ENCODE measurements at places on chromosomes 1 and 21.

DNA sequence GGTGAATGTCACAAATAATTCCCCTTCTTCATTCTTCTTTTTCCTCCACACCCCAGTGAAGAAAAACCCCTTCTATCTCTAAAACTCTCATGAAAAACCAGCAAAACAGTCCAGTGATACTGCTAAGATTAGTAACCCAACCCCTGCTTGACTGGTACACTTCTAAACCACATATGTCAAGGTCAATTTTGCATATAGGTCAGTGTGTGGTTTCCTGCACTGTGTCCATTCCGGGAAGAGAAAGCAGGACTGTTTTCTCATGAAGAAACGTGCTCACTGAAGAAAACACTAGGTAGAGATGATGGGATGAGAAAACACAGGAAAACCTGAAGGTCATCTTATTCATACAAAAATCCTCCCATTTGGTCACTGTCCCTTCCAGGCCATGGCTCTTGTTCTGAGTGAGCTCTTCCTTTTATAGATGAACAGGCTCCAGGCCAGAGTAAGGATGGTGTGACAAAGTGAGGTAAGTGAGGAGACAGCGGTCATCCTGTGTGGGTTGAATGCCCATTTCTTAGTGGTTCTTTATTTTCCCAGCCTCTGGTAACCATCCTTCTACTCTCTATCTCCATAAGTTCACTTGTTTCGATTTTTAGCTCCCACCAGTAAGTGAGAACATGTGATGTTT is 122.7 kb downstream of the FASLG start:
- DNase-seq = no peak

- DNase-seq = no peak
These were observed at the start of gene ASTN1 for GRCh38 chr1:177164380-177165068. TSS of gene ASTN1 (minus strand) at chr1:177164712. CDS start at chr1:177164676, 36 bp downstream.

DNA sequence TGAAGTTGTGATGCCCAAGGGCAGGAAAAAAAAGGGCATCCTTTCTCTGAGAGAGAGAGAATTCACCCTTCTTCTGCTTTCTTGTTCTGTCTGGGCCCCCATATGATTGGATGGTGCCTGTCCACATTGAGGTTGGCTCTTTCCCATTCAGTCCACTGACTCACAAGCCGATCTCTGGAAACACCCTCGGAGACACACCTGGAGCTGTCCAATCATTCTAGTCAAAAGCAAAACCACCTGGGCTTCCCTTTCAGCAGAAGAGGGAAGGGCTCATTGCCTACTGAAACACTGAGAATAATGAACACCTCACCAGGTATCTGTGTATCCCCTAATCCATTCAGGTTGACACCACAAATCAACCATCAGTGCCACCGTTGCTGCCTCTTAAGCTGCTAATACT is 103.7 kb upstream of the GNG12 start:
- no peak for DNase-seq

GRCh38 chr1:152707860-152708259 is at the start of gene LCE4A:
TSS of gene LCE4A (plus strand) at chr1:152708160. CDS start at chr1:152709076, 916 bp downstream.
- no peak for DNase-seq

DNA sequence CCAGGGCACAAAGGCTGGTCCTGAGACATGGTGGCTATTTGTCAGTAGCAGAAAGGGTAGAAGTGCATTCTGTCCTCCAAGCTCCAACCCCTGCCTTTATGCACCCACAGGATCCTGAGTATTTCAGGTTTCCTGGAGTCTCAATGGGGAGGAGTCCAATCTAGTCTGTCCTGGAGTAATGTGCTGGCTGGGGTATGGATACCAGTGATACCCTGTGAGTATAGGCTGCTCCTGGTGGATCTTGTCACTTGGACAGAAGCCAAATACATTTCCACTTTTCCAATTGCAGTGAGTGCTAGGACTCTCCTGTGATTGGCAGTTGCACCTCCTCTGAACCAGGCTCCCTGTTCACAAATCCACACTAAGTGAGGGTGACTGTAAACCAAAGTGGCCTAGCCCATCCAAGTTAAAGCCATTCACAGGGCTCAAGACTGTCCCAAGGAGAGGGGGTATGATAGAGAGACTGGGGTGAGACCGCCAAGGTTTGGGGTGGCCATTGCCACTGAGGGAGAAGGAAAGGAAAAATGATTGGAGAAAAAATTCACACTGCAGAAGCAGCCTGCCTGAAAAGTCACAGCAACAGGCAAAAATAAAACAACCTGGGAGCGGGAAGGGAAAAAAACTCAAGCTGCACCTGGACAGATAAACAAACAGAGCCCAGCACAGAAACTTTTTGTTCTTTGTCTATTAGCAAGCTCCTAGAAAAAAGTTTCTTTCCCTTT is 163.4 kb upstream of the ETV3 start:
- DNase-seq = no peak

- DNase-seq = no peak
These were observed 57.5 kb upstream of the IFFO2 start for GRCh38 chr1:19013826-19014548.

DNA sequence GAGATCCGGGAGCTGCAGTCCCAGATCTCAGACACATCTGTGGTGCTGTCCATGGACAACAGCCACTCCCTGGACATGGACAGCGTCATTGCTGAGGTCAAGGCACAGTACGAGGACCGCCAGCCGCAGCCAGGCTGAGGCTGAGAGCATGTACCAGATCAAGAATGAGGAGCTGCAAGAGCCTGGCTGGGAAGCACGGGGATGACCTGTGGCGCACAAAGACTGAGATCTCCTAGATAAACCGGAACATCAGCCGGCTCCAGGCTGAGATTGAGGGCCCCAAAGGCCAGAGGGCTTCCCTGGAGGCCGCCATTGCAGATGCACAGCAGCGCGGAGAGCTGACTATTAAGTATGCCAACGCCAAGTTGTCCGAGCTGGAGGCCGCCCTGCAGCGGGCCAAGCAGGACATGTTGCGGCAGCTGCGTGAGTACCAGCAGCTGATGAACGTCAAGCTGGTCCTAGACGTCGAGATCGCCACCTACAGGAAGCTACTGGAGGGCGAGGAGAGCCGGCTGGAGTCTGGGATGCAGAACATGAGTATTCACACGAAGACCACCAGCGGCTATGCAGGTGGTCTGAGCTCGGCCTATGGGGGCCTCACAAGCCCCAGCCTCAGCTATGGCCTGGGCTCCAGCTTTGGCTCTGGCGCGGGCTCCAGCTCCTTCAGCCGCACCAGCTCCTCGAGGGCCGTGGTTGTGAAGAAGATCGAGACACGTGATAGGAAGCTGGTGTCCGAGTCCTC is 25.5 kb downstream of the ETV3L start:
- no peak for DNase-seq

- no peak for DNase-seq
These were observed 39.4 kb downstream of the LTN1 start for GRCh38 chr21:28953247-28953646.

DNA sequence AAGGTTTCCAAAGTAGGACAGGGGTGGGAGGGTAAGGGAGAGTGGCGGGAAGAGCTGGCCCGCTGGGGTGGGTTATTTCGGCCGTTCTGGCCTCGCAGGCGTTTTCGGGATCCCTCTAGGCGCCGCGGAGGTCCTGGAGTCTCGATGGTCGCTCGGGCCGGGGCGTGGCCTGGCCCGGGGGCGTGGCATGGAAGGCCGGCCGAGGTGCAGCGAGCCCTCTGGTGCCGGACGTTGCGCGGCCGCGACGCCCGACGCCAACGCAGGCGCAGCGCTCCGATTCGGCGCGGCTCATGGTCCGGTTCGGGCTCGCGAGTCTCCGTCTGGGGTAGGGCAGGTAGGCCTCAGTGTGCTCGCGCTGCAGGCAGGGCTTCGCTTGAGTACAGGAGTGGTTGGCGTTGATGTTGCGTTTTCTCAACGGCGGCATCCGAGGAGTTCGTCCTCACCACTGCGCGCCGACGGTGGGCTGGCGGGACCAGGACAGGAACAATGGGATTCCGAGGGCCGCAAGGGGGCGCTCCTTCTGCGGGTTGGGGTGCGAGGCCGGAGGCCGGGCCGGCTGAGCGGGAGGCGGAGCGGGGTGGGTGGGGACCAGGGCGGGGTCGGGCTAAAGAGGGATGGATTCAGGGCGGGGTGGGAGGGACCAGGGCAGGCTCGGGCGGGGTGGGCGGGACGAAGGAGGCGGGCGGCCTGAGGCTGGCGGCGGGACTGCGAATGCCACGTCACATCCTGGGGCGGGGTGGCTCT is at the start of gene PGBD2:
TSS of gene PGBD2 (plus strand) at position 227 of the 744 bp plus-strand sequence. CDS start 7,628 bp downstream, outside the sequence.
- DNase-seq = peak; percentile 76

DNA sequence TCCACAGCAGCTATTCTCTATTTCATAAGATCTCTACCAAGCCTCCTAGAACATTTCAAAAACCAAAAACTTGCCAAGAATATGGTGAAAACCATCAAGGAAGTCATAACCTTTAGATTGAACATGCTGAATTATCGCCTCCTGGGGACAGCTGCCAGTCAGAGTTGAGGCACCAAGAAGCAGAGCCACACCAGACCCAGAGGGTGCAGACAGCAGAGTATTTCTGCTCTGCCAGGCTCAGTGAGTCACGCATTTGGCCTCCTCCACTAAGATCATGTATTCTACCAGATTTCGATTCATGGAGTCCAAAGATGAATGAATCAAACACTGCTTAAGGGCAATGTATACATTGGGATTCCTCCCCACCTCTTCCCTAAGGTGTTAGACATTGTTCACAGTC is 2.1 kb downstream of the F3 start:
- no peak for DNase-seq

DNA sequence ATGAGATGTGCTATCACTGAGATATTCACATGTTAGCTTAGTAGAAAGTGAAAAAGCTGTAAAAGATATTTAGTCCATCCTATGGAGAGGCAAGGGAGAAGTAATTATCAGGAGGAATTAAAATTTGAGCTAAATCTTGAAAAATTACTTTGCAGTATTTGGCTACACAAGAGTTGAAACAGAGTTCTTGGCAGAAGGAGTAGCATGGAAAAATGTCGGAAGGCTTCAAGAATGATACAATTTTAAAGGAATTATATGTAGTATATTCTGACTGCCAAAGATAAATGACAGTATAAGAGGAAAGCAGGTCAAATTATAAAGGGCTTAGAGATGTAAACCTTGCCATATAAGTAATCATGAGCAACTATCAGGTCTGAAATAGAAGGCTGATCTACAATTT is 518.9 kb downstream of the BRINP3 start:
- no peak for DNase-seq

GRCh38 chr1:50977575-50978143 is 7.6 kb downstream of the CDKN2C start:
- DNase-seq = no peak

DNA sequence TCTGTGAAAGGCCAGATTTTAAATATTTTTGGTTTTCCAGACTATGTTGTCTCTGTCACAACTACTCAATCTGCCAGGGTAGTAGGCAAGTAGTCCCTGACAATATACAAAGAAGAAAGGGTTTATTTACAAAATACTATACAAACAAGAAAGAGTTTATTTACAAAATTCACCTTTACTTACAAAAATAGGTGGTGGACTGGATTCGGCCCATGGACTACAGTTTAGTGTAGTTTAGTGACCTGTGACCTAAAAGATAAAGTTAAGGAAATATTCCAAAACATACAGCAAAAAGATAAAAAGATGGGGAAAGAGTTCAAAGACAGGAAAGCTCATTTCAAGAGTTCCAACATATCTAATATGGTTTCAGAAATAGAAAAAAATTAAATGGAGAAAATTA is 52.9 kb upstream of the MAP10 start:
- no peak for DNase-seq

DNA sequence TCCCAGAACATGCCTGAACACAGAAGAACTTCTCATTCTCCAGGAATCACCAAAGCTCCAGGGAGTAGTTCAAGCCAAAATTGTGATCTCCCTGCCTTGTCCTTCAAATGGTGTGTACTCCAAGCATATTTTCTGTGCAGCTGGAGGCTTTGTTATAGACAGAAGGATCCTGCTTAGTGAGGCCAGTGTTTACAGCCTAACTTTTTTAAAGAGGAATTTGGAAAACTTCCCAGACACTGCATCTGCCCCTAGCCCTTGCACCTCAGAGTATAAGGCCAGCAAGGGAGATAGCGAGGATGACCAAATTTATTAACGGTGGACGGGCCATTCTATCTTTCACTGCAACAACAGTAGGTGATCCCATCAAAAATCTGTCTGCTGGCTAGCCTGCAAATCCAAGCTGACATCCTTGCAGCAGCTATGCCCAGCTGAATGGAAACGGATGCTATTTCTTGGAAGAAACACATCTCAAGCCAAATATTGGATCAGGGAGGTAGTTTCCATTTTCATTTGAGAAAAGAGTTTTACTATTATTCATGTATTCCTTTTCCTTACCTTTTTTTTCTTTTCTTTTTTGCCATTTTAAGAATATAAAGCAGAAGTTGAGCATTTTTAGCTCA is 249.8 kb downstream of the USH2A start:
- no peak for DNase-seq

- no peak for DNase-seq
These were observed at the start of gene CBR3 for GRCh38 chr21:36134803-36135390. TSS of gene CBR3 (plus strand) at chr21:36135079. CDS start at chr21:36135193, 114 bp downstream.

DNA sequence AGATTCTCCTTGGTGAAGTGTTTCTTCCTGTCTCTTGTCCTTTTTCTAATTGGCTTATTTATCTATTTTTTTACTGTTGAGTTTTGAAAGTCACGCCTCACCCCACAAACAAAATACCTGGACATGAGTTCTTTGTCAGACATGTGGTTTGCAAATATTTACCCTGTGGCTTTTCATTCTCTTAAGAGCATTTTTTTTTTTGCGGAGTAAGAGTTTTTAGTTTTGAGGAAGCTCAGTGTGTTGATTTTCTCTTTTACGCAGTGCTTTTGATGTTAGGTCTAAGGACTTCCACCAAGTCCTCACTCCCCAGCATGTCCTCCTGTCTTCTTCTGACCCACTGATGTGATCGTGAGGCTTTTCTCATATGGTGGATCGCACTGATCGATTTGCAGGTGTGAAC is 7.6 kb downstream of the DFFB start:
- no peak for DNase-seq

GRCh38 chr1:54959241-54959640 is 21.2 kb upstream of the TMEM61 start:
- DNase-seq = no peak

GRCh38 chr1:62025892-62026291 is 168.8 kb upstream of the L1TD1 start:
- DNase-seq = no peak

- DNase-seq = no peak
These were observed 33.1 kb upstream of the TMEM51 start for GRCh38 chr1:15120251-15120945.

GRCh38 chr1:248688527-248689298 is 13.9 kb downstream of the OR14I1 start:
- no peak for DNase-seq

- no peak for DNase-seq
These were observed 29.6 kb downstream of the RGS5 start for GRCh38 chr1:163173121-163173520.

DNA sequence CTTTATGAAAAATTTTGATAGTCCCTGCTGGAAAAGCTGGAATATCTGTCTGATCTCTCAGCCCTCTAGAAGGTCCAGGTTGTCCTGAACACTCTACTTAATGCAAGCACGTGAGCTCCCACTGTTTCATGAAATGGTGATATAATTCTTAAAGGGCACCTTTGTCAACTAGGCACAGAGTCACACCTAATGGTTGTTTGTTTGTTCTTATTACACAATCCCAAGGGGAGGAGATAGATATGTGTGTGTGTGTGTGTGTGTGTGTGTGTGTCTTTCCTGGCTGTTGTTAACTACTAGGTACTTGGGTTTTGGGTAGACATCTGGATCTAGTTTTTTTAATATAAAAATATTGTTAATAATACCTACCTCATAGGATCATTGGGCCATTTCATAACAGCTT is 63.9 kb downstream of the GRIK1 start:
- no peak for DNase-seq
